ENCODE measurements at places on chromosomes 6 and 20.

GRCh38 chr20:56826705-56827665 lies 197.9 kb downstream of the TFAP2C start:
- DNase-seq: no peak

GRCh38 chr6:144460327-144461095 lies 175.4 kb downstream of the UTRN start:
- no peak for DNase-seq

DNA sequence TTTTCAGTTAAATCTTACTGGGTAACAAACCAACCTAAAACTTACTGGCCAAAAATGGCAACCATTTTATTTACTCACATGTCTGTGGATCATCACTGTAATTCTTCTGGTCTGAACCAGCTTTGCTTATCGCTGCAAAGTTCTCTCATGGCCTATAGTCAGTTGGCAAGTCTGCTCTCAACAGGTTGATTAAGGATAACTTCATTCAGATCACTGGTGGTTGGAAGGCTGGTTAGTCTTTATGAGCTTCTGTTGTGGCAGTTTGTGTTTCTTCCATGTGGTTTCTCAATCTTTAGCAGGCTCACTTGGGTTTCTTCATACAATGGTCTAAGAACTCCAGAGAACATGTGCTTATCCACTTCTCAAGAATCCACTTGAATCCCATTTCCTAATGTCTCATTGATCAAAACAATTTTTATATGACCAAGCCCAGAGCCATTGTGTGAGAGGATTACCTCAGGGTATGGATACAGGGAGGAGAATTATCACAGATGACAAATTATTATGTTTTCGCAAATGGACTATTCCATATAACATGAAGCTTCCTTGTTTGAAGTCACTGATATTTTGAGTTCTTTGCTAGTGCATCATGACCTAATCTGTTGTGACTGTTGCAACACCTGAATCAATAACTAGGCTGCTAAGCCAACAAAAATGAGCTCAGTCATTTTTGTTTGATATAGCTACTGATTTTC lies 155.4 kb upstream of the BMP2 start:
- DNase-seq: no peak

GRCh38 chr6:155528335-155528734 lies 72.7 kb upstream of the NOX3 start:
- DNase-seq: no peak

GRCh38 chr20:10453241-10453640 lies 18.1 kb downstream of the SLX4IP start:
- peak; percentile 34 for DNase-seq

Data from activated CD4-positive, alpha-beta T cell treated with anti-CD3 and anti-CD28 coated beads for 48 hours (primary cell).